Aorta (tissue), 5 donors: ENCODE measurements at places on chromosomes 2 and 18. TPM values are rescaled to one million over a fixed set of nuclear protein-coding genes. Genes with fewer than 3 reads are reported as not detected.

The STARD6 gene
- not detected for total RNA-seq

GRCh38 chr2:153601812-153602211, 123.2 kb upstream of the RPRM start:
- no peak for DNase-seq

The TDRD15 gene
- total RNA-seq: 0.06 TPM

- DNase-seq: no peak
Measured at GRCh38 chr18:30658306-30658705, 384.2 kb downstream of the DSC3 start.

DNA sequence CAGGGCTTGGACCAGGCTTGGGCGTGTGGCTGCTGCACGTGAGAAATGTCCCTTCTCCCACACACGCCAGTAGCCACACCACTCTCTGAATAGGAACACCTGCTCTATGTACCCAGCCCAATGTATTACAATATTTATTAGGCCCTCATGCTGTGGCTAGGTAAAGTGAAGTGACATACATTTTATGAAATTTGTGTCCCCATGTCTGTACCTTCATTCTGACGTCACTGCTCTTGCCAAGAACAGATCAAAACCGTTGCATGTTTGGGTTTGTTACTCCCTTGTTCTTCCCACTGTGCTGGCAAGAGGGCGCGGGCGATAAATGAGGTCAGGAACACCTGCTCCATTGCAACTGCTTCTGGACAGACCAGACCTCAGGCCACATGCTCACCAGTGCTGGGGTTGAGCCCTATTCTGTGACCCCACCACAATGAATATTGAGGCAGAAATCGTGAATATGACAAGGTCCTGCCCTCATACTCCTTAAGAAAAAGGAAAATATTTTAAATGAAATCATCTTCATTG, 436.4 kb upstream of the SALL3 start:
- DNase-seq: no peak

- no peak for DNase-seq
Measured at GRCh38 chr2:9217838-9218770, 11.5 kb downstream of the ASAP2 start.

GRCh38 chr2:97970293-97971060, 25.3 kb downstream of the TMEM131 start:
- no peak for DNase-seq
